ENCODE measurements at places on chromosomes 3 and 15.

GRCh38 chr3:197373096-197373495 lies 74.7 kb upstream of the DLG1 start:
- no peak for DNase-seq

DNA sequence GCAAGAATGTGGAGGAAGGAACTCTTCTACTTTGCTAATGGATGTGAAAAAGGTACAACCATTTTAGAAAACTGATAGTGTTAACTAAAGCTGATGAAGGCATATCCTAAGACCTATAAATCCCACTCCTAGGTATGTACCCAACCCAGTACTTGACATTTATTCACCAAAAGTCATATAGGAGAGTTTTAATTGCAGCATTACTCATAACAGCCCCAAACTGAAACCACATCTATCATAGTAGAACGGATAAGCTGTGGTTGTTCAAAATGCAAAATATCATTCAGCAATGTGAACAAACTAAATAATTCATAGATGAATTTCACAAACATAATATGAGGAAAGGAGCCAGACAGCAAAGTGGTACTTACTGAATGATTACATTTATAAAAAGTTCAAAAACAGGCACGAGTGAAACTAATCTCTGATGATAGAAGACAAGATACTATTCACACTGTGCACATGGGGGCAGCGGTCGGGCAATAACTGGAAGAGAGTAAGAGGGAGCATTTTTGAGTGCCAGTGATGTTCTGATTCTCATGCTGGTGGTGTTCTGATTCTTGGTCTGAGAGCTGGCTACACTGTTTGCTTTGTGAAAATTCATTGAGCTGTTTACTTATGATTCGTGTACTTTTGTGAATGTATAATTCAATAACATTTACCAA lies 34.3 kb downstream of the GOLIM4 start:
- no peak for DNase-seq

DNA sequence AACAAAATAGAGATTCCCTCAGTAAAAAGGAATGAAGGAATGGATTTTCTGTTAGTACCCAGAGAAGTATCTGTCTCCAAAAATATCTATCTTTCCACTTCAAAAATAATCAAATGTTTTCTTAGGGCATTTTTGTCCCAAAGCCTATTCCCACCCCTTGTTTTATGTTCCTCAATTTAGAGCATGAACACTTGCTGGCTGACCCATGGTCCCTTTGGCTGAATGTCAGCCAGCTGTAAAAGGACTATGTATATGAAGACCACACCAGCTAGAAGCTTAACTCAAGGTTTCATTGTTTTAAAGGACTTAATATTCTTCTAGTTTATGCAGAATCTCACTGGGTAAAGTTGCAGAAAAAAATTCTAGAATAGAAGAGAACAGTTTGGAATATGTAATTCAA lies 931.2 kb downstream of the MCTP2 start:
- DNase-seq: no peak

DNA sequence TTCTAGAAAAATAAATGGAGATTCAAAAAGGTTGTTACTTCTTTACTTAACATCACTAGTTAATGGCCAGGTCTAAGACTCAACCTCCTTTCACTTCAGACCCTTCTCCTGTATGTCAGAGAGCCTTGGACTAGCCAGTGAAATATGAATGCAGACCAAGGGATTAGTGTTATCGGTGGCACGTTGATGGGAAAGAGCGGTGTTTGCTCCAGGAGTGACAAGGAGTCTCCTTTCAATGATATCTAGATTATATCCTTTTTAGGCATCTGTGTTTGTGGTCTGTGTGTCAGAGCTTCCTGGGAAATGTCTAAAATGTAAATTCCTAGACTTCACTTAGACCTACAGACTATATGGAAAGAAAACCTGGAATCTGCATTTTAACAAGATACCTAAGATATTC lies 658.0 kb upstream of the KCNMB2 start:
- DNase-seq: no peak

DNA sequence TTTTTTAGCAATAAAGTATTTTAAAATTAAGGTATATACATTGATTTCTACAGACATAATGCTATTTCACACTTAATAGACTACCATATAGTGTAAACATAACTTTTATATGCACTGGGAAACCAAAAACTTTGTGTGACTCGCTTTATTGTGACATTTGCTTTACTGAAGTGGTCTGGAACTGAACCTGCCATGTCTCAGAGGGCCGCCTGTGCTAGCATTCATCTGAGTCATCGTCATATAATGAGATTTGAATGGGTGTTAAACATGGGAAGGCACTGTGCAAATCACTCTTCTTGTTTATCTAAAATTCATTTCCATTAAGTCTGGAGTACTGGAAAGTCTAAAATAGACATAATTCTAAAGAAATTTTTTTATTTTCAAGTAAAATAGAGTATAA lies 12.9 kb downstream of the EIF2AK4 start:
- no peak for DNase-seq

DNA sequence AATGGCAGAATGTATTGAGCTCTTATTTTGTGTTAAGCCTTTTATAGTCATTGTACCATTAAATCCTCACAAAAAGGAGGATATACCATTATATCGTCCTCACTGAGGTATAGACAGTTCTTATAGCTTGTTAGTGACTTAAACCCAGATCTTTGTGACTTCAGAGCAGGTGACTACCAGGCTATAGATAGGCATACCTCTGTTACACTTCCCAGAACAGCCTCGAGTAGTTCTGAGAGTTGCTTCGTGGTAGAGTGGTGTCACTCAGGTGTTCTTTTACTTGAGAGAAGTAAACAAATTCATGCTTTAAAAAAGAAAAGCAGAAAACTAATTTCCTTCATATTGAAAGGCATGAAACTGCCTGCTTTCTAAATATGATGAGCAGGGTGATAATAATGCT lies 59.9 kb downstream of the SEC22A start:
- no peak for DNase-seq

DNA sequence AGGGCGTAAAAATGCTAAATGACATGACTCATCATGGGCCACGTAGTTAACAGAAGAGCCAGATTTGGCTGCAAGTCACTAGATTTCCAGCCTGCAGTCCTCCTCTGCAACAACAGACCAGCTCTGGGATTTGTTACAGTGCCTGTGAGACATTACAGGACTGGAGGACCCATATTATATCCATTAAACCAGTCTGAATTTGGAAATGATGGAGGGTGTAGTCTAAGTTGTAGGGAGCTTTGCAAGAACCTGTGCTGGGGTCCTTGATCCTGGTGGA lies 10.8 kb downstream of the ZNF774 start:
- no peak for DNase-seq

- DNase-seq: peak; percentile 75
Measured at GRCh38 chr3:12984023-12984823, 89.0 kb downstream of the IQSEC1 start.

GRCh38 chr3:182711261-182711683 lies 82.0 kb upstream of the ATP11B start:
- DNase-seq: no peak

DNA sequence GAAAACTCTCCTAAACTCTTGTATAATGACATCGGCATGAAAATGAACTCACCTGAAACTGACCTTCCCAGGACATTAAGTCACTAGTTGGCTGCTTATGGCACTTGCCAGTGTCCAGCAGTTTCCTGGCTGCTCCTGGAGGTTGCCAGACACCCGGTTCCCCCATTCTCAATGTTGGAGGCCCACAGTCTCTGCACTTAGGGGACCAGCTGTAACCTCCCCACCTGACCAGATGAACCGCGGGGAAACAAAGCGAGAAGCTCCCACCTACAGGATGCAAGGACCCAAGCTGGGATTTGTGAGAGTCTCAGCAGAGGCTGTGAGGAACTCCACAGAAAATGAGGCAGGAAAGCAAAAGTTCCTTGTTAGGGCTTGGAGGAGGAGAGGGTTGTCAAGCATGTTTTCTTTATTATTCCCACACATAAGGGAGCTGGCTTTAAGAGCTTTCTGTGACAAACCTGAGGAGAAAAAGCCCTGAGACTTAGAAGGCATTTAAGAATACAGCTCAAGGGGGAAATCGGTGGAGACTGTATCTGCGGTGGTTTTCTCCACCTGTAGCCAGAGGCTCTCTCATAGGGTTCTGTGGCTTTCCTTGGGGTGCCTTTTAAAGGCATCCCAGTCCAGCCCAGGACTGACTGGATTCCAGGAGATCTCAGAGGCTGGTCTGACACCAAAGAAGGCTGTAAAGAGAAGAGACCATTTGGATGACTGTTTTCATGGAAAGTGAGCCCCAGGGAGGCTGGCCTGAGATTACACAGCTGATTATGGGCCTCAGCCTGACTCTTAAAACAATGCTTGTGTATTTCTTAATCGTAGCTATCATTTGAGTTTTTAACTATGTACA lies 4.6 kb downstream of the TPM1 start:
- no peak for DNase-seq

GRCh38 chr15:63365273-63365680 lies 16.4 kb downstream of the CA12 start:
- no peak for DNase-seq

DNA sequence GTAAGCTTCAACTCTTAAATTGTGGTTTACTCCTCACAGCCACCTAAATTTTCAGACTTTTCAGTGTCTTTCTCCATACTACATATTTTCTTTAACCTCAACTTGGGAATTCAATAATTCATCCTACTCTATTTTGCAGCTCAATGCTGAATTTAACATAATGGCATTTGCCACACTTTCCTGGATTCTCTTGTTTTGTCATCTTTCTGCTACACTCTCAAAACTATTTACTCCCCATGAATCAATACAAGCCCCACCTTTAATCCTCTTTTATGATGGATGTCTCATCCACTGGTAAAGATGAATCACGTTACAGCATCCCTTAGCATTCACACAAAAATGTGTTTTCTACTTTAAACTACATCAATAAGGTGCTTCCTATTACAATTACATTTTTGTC lies 19.6 kb upstream of the CHMP2B start:
- no peak for DNase-seq

GRCh38 chr3:148790370-148790769 lies 37.2 kb upstream of the CPB1 start:
- no peak for DNase-seq

DNA sequence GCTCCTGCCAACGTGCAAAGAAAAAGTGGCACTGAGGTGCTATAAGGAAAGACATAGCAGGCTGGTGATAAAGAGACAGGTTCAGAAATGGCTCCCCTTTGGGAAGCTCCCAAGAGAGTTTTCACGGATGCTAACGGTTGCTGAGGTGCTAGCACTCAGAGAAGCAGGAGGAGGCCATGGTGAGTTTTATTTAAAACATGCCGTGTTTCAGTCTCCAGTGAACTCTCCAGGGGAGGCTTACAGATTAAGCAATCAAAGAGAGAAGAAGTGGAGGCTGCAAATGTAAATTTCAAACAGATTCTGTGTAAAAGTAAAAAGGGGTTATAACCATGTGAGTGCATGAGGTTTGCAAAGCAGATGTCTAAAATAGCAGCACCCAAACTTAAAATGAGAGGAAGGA lies 346.2 kb downstream of the NTRK3 start:
- no peak for DNase-seq

- no peak for DNase-seq
Measured at GRCh38 chr3:52397676-52398399, 47.1 kb downstream of the SEMA3G start.
